BJ (cell line): ENCODE measurements at places on chromosomes 7 and 10.

GRCh38 chr7:87961754-87962153 is 27.7 kb downstream of the ADAM22 start:
- DNase-seq: no peak

DNA sequence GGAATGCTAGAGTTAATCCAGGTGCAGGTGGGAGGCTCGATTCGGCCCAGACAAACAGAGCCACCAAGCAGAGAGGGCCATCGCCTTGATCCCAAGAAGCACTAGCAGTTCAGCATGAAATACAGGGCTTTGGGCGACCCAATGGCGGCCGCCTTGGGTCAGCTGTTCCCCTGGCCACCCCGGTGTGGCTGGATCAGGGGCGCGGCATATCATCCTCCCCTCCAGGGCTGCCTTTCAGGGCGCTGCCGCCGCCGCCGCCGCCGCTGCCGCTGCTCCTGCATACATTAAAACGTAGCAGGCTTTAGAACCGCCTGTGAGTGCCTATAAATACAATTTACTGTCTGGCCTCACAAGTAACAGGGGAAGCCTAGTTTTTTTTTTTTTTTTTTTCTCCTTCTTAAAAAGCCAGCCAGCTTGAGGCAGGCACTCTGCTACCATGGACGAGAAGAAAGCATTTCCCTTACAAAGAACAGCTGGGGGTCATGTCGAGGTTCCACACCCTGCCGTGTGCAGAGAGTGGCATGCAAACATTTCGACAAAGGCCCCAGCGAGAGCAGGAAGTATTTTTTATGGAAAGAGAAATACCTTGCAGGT is 57.7 kb upstream of the EFCAB10 start:
- no peak for DNase-seq

- no peak for DNase-seq
Observed at GRCh38 chr10:124539935-124540641, 78.5 kb downstream of the LHPP start.

- no peak for DNase-seq
Observed at GRCh38 chr7:99782012-99782953, 1.7 kb downstream of the CYP3A4 start.

GRCh38 chr10:2610946-2611345 is 456.4 kb upstream of the PFKP start:
- no peak for DNase-seq

DNA sequence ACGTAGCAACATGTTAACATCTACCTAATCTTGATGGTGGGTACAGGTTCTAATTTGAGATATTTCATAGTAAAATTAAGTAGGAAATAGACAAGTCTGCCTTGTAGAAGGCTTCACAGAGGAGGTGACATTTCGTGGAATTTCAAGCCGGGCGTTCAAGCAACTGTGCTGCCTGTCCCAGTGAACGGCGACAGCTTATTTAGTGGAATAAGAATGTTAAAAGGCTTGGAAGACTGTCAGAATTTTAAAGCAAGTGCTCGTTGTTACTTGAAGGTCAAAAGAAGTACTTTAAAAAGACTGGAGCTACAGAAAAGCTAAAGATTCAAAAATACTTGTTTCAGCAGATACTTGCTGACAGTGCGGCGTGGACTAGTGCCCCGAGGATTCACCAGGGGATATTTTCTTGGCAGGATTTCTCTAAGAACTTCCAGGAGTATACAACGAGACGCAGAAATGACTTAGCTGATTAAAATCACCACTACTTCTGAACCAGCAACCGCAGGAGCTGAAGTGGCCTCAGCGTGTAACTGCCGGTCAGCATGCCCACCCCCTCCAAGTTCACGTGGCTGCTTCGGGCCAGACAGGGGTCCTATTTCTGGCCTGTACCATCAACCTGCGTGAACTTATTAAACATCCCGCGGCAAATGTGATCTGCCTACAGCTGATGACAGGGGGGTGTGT is 46.5 kb downstream of the CTBP2 start:
- no peak for DNase-seq

DNA sequence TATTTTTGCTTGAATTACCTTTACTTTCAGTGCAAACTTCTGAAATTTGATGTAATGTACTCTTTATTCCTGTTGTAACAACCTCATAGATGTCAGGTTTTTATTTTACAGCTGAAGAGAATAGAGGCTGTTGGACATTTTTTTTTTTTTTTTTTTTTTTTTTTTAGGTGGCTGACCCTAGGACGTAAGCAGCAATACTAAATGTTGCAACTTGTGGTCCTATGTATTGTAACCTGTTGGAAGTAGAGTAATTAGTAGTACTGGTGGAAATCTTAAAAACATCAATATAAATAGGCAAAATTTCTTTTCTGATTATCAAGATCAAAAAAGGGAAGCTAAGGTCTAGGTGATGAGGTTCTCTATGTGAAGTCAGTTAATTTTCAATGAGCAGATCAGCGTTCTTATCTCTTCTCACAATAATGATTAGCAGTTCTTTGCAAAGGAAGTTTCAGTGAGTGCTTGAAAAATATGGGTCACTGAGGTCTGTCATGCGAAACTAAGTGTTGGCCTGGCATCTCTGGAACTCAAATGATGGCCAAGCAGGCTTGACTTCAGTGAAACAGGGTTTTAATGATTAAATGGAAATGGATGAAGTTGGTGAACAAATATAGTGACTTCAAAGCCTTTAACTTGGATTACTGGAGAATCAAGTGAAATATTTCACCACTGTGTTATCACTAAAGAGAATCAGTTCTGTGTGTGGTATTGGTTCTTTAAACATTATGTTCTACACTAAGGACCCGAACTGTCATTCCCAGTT is 42.7 kb downstream of the BICC1 start:
- DNase-seq: no peak

- DNase-seq: no peak
Observed at GRCh38 chr10:48582970-48583369, 21.9 kb downstream of the ARHGAP22 start.

GRCh38 chr10:33263453-33263852 is 71.0 kb downstream of the NRP1 start:
- no peak for DNase-seq

DNA sequence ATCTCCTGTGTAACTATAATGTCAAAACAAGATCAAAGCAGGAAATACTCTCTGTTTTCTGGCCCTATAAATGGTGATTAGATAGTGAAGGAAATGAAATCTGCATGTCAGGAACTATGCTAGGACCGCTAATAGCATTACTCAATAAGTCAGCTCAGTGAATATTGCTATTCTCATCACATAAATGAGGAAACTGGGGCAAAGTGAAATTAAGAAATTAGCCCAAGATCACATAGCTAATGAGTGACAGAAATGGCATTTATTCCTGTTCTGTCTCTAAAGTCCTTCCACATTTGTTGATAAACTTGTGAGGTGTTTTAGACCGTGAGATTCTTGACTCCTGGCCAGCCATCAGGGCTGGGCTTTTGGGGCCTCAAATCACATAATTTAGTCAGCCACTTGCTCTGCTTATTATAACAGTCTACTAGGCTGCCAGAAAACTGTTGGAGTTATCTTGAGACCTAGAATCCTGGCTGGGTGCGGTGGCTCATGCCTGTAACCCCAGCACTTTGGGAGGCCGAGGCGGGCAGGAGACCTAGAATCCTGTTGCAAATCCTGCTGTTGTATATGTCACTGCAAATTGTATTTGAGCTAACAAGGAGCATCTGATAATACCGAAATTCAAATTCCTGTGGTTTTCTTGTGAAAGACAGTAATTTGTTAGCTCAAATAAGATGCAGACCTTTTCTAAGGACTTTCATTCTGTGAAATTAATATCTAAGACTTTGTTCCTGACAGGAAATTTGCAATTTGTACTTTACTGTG is 66.5 kb upstream of the SHTN1 start:
- DNase-seq: no peak

DNA sequence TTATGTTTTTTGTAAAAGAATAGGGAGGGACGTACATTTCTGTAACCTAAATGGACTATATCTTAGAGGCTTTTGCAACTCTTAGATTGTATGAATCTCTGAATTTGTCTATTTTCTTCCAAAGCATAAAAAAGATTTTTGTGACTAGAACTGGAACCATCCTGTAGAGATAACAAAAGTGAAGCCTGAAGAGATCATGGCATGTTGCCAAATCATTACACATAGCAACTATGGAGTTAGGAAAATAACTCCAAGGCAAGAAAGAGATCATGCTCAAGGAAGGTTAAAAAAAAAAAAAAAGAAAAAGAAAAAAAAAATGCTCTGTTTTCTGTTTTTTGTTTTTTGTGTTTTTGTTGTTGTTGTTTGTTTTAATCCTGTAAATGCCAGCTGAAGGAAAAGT is 567.7 kb upstream of the ZWINT start:
- no peak for DNase-seq

DNA sequence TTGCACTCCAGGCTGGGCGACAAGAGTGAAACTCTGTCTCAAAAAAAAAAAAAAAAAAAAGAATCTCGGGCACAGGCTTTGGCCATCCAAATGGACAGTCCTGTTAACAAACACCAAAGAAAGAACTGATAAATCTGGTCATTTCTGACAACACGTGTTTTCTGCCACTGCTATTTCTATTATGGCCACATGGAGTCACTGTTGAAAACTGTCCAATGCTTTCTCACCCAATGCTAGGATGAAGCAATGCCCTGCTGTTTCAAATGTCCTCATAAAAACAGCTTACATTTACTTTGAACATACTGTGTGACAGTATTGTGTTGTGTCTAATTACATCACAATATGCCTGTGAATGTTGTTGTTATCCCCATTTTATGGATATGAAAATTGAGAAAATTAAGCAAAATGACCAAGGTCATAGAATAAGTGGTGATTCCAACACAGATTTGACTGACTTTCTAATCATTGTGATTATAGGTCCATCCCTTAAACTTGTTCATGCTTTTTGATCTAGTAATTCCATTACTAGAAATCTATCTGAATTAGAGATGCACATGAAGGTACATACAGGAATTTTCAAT is 19.9 kb upstream of the MAP3K8 start:
- no peak for DNase-seq

DNA sequence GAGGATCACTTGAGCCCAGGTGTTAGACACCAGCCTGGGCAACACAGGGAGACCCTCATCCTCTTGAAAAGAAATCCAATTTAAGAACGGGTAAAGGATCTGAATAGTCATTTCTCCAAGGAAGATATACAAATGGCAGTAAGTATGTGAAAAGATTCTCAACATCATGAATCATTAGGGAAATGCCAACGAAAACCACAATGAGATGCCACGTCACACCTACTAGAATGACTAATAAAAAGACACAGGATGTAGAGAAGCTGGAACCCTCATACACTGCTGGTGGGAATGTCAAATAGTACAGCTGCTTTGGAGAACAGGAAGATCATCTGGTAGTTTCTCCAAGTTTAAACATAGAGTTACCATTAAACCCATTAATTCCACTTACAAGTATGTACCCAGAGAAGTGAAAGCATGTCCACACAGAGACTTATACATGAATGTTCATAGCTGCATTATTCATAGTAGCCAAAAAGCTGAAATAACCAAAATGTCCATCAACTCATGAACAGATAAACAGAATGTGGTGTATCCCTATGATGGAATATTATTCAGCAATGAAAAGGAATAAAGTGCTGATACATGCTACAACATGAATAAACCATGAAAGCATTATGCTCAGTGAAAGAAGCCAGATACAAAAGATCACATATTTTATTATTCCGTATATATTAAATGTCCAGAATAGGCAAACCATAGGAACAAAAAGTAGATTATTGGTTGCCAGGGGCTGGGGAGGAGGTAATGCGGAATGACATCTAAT is 13.1 kb upstream of the ZMIZ2 start:
- DNase-seq: peak; percentile 93

- DNase-seq: no peak
Observed at GRCh38 chr7:45976485-45976856, 55.4 kb upstream of the IGFBP3 start.

- no peak for DNase-seq
Observed at GRCh38 chr7:25168145-25168544, 43.1 kb upstream of the CYCS start.

GRCh38 chr10:107098326-107098725 is 66.2 kb downstream of the SORCS1 start:
- no peak for DNase-seq

- DNase-seq: no peak
Observed at GRCh38 chr10:119408969-119409371, 133.5 kb downstream of the RGS10 start.

DNA sequence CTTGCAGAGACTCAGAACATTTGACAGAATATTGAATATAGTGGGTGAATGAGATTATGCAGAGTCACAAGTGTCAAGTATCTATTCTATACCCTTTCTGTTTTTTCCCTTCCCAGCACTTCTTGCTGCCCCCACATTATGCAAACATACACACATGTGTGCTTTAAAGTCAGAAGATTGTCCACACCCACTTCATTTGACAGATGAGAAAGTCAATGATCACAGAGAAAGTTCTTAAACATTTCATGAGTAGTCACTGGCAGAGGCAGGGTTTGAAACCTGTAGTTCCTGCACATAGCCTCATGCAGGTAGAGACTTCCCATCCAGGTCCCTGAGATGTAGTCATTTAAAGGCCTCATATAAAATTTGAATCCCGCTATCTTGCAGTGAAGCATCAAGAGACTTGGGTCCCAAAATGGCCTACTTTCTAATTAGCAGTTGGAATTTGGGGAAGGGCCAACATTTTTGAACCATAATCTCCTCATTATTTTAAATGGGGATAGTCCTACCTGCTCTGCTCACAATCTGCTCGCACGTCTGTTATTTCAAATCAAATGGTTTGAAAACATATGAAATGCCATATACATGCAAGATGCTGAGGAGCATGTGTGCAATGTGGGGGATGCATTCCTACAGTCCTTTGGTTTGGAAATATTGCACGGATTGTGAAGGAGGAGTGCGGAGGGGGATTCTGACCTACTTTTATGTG is 217.8 kb downstream of the STK31 start:
- DNase-seq: no peak

DNA sequence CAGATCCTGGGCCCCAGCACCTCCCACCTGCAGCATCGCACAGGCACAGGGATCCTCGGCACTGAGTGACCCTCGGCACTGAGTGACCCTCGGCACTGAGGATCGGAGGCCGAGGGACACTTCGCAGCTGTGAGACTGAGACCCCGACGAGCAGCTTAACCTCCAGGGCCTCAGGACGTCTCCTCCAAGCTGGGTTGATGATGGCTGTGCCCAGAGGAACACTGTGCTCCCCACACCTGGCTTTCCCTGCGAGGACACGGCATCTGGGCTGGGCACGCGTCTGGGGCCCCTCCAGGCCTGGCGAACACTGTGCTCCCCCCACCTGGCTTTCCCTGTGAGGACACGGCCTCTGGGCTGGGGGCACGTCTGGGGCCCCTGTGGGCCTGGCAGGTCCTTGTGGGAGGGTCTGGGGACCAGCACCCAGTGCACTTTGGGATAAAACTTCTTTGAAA is 158.3 kb upstream of the PPP2R2D start:
- DNase-seq: no peak

DNA sequence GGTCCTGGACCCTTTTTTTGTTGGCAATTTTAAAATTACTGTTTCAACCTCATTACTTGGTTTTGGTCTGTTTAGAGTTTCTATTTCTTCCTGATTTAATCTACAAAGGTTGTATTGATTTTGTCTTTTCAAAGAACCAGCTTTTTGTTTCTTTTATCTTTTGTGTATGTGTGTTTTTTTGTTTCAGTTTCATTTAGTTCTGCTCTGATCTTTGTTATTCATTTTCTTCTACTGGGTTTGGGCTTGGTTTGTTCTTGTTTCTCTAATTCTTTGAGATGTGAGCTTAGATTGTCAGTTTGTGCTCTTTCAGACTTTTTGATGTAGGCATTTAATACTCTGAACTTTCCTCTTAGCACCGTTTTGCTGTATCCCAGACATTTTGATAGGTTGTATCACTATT is 8.5 kb upstream of the MRPS33 start:
- no peak for DNase-seq

GRCh38 chr7:20279979-20280378 is 50.7 kb upstream of the ITGB8 start:
- DNase-seq: no peak

- no peak for DNase-seq
Observed at GRCh38 chr7:68722044-68722443, 876.2 kb upstream of the AUTS2 start.
